ENCODE measurements at places on chromosomes 4 and X.
A peak's percentile ranks its signal among the peaks of the same experiment; 100 is the strongest.

GRCh38 chr4:43680421-43680820, 768.2 kb downstream of the KCTD8 start:
- no peak for DNase-seq

GRCh38 chr4:186669159-186669731, 54.4 kb downstream of the FAT1 start:
- DNase-seq, result no peak

DNA sequence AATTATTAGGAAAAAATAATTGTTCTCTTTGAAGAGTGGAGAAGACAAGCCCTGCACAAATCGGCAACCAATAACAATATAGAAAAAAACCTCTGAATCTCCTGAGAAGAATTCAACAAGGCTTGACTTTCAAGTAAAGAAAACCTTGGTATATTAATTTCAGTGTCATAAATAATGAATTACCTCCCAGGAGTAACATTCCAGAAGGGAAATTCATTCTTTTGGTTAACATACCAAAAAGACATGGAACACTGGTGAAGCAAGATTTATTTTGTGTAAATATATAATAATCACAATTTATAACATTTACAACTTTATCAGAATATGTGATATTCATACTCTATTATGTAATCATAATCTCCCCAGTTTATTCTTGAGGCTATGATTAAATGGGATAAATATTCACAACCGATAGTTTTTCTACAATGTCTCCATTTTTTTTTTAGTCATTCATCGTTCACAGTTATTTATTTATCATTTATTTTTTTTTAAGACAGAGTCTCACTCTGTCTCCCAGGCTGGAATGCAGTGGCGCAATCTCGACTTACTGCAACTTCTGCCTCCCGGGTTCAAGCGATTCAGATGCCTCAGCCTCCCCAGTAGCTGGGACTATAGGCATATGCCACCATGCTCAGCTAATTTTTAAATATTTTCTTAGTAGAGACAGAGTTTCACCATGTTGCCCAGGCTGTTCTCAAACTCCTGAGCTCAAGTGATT, 53.0 kb upstream of the RPS6KA6 start:
- DNase-seq, result no peak

- no peak for DNase-seq
Observed at GRCh38 chrX:103378990-103379389, 2.7 kb downstream of the BEX3 start.

DNA sequence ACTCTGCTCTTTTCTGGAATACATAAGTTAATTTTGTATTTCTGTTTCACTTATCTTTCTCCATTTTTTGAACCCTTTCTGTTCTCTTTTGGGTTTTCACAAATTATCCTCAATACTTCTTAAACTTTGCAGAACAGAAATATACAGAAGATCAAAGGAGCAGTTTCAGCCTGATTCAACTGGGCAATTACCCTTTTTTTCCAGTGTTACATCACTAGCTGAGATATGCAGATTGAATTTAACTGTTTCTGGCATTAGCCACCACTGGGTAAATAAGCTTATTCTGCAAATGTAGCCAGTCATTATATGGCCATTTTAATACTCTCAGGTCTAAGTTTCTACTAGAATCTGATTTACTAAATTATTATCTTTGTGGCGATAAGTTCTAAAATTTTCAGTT, 66.9 kb upstream of the GRID2 start:
- no peak for DNase-seq

DNA sequence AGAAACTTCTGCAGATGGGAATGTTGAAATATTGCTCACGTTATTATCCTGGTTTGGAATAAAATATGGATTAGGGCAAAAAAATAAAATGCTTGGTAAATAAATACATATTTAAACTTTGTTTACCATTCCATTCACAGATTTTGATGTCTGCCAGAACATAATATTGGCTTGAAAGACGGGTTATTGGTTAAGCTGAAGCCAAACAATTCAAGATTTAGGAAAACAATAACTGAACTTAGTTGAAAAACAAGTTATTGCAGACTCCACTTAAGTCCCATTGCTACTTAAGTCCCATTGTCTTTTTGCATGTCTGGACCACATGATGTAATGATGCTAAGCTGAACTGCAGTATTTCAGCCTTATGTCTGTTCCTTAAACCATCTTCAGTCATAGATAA, 722.5 kb downstream of the FAT4 start:
- no peak for DNase-seq

DNA sequence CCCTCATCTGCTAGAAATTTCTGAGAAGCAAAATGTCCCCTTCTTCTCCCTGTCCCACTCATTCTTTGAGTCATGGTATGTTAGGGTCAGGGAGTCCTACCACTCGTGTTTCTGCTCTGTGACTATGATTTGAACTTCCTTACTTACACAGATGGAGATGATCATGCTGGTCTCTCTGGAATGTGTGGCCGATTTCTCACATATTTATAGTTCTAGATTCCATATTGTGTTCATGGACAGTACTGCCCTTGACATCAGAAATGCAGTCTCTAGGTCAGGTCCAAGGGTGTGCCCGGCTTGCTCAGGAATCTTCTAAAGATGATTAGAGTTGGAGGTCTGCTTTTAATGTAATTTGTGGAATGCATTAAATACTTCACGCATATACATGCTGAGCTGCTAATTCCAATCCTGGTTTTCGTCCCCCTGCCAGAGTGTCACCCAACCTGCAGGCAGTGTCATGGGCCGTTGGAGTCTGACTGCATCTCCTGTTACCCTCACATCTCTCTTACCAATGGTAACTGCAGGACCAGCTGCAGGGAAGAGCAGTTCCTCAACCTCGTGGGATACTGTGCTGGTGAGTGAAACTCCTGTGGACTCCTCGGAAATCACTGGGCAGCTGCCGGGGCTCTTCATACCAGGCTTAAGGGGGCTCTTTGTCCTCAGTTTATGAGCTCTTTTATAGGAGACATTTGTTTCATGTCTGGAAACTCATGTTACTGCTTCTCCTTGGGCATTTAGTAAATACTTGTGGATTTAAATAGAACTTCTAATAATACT, 214.1 kb upstream of the ANXA3 start:
- no peak for DNase-seq

DNA sequence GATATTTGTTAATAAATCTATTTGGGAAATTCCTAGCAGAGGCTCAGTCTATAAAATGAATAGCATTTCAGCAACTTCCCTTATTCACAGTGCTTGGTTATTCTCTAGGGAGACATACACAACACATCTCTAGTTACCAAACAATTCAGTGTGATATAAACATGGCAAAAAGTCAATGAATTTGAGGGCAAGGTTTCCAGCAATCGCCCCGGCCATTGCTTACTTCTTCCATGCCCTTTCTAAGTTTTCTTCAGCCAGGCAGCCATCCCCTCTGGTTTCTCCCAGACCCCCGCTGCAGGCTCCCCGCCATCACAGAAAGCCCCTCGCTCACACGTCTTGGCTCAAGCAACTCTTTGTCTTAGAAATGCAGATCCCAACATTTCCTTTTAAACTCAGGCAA, 4.4 kb downstream of the TLR7 start:
- no peak for DNase-seq

- DNase-seq, result no peak
Observed at GRCh38 chr4:113955948-113956347, 23.5 kb downstream of the ARSJ start.

DNA sequence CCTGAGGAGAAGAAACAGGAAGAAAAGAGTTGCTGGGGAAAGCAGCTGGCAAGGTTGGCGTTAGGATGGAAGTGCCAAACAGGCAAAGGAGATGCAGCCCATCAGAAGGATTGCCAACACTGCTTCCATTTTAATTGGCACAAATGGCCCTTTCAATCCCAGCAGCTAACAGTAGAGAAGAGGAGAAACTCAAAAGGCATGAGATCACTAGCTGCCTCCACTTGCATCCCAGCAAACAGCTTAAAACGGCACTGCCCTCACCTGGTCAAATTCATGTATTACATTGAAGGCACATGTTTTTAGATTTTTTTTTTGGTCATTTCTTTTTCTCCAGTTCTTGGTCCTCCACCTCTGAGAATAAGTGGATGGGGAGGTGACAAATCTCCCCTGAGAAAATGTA, 14.9 kb upstream of the LOC101059915 start:
- DNase-seq, result peak; percentile 71

DNA sequence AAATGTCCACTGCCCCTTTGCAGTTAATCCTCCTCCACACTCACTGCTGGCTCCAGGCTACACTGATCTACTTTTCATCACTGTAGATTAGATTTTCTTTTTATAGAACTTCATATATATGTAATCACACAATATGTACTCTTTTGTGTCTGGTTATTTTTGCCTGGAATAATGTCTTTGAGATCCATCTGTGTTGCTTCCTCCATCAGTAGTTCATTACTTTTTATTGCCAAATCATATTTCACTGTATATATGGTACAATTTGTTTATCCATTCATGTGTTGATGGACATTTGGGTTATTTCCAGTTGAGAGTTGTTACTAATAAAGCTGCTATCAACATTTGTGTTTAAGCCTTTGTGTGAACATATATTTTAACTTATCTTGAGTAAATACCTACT, 126.4 kb upstream of the SMIM10 start:
- DNase-seq, result no peak

DNA sequence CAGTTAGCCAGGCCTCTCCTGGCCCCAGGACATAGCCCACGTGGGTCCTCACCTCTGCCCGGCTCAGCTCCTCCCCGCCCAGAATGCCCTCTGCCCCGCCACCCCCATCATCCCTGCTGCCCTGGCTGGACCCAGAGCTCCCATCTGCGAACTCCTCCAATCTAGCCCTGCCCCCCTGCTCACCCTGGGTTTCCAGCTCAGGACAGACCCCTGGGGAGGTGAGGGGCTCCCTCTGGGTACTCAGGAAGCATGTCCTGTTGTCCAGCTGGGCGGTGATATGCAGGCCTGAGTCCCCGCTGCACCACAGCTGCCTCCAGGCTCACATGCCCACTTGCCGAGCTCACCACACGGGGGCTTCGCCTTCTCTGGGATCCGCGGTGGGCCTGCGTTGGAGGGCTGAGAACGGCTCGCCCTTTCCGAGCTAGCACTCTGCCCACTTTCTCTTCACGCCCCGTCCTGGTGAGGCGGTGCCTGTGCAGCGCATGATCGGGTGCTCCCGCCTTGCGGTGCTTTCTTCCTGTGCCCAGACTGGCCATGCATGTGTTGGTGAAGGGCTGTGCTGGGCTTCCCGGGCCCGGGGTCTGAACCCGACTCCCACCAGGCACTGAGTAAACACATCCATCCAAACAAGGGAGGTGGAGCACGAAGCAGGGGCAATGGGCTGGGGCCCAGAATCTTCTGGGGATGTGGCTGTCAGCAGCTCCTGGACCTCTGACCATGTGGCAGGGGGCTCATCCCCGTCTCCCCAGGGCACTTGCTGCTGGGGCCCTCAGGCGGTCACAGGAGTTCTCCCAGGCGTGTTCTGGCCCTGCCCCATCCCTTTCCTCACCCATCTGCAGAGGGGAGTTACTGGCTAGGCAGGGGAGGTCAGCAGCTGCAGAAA, 74.3 kb downstream of the RGS12 start:
- DNase-seq, result no peak

DNA sequence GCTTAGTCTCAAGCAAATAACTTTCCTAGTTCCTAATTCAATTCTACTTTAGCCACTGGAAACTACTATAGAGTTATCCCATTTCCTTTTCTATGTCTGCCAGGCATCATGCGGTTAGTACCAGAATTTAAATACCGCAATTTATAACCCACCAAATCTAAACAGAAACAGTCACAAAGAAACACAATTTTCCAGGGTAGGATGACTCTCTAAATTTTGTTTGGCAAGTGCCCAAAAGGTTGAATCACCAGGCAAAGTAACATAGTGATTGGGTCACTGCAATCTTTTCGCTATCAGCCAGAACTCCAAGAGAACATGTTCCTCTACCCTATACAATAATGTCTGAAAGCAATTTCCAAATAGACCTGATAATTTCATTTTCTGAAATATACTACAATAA, 240.2 kb upstream of the GRIA3 start:
- DNase-seq, result no peak

GRCh38 chr4:147313108-147313507, 167.8 kb upstream of the EDNRA start:
- DNase-seq, result no peak

GRCh38 chr4:144663834-144664475, 18.0 kb downstream of the HHIP start:
- no peak for DNase-seq

- peak; percentile 82 for DNase-seq
Observed at GRCh38 chr4:6695660-6696610, 2.3 kb downstream of the S100P start.

GRCh38 chrX:45137531-45137930, 63.1 kb downstream of the DIPK2B start:
- no peak for DNase-seq

GRCh38 chr4:173272996-173273395, 61.2 kb downstream of the HMGB2 start:
- DNase-seq, result no peak
